ENCODE measurements at places on chromosomes 11 and 22.

DNA sequence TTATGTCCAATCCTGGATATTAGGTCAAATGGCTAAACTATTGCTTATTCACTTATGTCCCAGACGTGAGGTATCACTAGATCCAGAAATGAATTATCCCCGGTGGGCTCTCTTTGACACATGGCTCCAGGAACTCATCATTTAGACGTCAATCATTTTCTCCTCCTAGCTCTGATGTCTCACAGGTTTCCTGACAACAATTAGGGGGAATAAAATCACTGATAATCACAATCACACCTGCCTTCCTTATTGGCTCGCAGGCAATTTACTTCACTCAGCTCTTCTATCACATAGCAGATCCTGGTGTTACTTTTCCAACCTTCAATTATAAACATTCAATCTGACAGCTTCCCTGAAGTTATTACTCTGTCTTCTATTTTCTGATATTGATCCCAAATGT lies 634.0 kb upstream of the TENM4 start:
- no peak for DNase-seq

GRCh38 chr11:65403607-65404121 lies 17.2 kb downstream of the FRMD8 start:
- DNase-seq = no peak

- no peak for DNase-seq
Measured at GRCh38 chr11:69620683-69621290, 20.2 kb upstream of the CCND1 start.

- DNase-seq = no peak
Measured at GRCh38 chr11:20337526-20338154, 25.9 kb upstream of the HTATIP2 start.

- no peak for DNase-seq
Measured at GRCh38 chr11:17801166-17801565, 66.6 kb downstream of the KCNC1 start.
